Endodermal cell (in vitro differentiated cells): ENCODE measurements at places on chromosomes 11 and 22. TPM values are rescaled to one million over a fixed set of nuclear protein-coding genes. Genes with fewer than 3 reads are reported as not detected.

- no peak for DNase-seq
Observed at GRCh38 chr11:77470504-77470903, 3.4 kb downstream of the PAK1 start.

- DNase-seq: peak; percentile 39
Observed at GRCh38 chr11:6608726-6609501, 3.1 kb downstream of the TAF10 start.

DNA sequence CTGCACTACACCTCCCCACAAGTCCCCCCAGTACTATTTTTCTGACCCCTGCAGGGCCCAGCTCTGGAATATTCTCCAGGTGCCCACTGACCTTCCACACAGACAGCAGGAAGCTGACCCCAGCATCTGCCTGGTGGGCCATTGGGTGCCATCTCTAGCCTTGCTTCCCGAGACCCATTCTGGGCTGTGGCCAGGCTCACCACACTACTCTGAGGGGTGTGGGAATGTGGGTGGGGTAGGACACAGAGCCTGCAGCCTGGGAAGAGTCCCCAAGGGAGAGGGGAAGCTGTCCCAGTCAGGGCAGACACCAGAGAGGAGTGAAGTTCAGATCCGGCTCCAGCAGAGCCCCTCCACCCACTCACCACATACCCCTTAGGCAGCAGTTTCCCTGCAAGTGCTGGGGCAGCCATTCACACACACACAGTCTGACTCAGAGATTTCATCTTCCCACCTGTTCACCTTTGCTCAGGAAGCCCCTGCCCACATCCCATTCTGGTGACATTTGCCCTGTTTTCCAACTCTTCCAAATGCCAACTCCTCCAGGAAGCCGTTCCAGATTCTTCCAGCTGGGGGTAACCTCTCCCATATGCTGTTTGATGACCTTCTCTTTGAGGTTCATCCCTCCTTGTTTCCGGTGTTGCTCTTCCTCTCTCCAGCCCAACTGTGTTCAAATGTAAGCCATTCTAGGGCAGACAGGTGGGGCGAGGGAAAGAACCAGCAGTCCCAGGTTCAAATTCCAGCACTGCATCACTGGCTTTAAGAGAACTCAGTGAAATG lies 1.9 kb downstream of the SLCO2B1 start:
- no peak for DNase-seq

The RIMBP3C gene
- total RNA-seq: 0.53 and 0.56 TPM in 2 replicates
